ENCODE measurements at places on chromosomes 13 and 19.

DNA sequence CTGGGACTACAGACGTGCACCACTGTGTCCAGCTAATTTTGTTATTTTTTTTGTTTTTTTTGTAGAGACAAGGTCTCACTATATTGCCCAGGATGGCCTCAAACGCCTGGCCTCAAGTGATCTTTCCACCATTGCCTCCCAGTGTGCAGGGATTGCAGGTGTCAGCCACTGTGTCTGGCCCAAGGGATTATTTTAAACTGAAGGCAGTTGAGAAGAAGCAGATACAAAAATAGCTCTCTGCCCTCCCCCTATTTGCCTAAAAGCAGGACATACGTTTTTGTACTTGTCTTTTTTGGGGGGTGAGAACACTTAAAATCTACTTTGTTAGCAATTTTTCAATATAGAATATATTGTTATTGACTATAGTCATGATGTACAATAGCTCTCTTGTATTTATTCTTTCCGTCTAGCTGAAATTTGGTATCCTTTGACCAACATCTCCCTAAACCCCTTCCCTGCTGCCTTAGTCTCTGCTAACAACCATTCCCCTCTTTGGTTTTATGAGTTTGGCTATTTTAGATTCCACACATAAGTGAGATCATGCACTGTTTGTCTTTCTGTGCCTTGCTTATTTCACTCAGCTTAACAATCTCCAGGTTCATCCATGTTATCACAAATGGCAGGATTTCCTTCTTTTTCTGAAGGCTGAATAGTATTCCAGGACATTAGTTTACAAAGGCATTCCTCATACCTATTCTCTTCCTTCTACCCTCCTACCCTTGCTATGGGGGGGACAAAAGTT is 34.9 kb downstream of the ADGRE3 start:
- DNase-seq: no peak

- DNase-seq: no peak
Measured at GRCh38 chr19:12567951-12568350, 16.7 kb upstream of the ZNF564 start.

- DNase-seq: no peak
Measured at GRCh38 chr13:30049692-30050091, 199.3 kb upstream of the UBL3 start.

- no peak for DNase-seq
Measured at GRCh38 chr13:29479716-29480492, 115.6 kb downstream of the SLC7A1 start.

- DNase-seq: no peak
Measured at GRCh38 chr13:109680930-109681329, 105.5 kb downstream of the IRS2 start.

GRCh38 chr13:101697745-101698144 is 245.3 kb downstream of the ITGBL1 start:
- no peak for DNase-seq

DNA sequence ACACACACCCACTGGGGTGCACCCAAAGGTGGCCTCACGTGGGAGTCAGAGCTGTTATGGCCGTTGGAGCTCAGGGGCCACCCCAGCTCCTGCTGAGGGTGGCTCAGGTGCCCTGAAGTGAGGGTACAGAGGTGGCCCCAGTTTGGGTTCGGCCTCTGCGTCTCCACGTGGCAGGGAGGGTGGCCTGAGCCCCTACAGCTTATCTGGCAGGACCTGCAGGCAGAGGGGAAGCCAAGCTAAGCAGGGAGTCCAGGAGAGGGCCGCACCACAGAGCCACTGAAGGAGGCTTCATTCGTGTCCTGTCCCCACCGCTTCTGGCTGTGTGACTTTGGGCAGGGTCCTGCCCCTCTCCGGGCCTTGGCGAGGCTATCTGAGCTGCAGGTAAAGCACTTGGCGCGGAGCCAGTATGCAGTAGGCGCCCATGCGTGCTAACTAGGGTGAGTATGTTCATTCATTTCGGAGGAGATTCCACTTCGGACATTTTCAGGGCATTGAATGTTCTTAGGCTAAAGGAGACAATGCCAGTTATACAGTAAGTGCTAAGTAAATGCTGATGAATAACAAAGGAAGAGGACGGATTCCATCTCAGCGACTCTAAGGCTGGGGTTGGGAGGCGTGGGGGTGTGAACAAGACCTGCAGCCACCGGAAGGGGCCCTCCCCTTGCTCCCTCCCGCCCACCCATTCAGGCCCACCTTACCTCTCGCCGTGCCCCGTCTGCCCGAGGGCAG is 4.9 kb downstream of the REX1BD start:
- DNase-seq: no peak

DNA sequence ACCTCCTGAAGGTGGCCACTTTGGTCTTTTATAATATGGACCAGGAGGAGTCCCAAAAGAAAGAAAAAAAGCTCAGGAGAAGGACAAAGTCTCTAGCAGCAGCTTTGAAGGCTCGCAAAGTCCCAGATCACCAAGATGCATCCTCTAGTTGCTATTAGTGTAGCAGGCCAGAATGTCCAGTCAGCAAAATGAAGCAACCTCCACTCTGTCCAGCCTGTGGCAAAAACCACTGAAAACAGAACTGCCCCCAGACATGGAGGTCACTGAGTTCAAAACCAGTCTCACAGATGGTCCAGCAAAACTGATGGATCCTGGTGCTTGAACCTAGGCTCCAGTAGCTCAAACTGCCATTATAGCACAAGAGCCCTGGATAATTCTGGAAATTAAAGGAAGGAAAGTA is 10.4 kb downstream of the LILRB4 start:
- DNase-seq: no peak

DNA sequence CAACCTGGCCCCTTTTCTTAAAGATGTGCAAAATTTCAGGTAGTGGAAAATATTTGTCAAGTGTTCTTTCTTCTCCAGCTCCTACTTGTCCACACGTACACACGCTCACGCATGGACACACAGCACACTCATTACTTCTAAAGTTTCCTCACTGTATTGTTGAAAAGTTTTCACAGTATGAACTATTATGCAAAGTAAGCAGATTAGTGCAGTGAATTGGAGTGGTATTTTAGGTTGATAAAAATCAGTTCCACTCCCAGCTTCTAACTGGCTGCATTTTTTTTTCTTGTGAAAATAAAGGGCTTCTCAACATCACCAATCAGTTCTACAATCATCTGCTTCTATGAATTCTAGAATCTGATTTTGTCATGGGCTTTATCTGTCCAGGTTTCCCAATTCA is 264.5 kb downstream of the DCT start:
- no peak for DNase-seq

DNA sequence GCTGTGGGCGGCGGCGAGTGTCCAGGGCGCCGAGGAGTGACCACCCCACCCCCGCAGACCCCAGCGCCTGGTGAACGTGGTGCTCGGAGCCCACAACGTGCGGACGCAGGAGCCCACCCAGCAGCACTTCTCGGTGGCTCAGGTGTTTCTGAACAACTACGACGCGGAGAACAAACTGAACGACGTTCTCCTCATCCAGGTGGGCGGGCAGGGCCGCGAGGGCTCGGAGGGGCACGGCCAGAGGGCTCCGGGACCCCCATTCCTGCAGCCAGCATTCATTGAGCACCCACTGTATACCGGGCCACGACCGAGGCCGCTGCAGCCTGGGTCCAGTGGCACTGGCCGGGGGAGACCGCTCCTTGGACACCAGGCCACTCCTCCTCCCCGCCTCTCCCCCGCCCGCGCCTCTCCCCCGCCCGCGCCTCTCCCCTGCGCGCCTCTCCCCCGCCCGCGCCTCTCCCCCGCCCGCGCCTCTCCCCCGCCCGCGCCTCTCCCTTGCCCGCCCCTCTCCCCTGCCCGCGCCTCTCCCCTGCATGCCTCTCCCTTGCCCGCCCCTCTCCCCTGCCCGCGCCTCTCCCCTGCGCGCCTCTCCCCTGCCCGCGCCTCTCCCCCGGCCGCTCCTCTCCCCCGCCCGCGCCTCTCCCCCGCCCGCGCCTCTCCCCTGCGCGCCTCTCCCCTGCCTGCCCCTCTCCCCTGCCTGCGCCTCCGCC is 3.2 kb downstream of the PRTN3 start:
- no peak for DNase-seq

- no peak for DNase-seq
Measured at GRCh38 chr19:3642987-3643673, 16.5 kb upstream of the CACTIN start.

GRCh38 chr19:29715701-29716581 is 880 bp upstream of the C19orf12 start:
- no peak for DNase-seq

- no peak for DNase-seq
Measured at GRCh38 chr19:2827840-2828489, 8.3 kb downstream of the ZNF554 start.

- DNase-seq: no peak
Measured at GRCh38 chr13:98585398-98585754, 8.5 kb upstream of the STK24 start.

- peak; percentile 60 for DNase-seq
Measured at GRCh38 chr13:36163809-36164308, 32.7 kb upstream of the DCLK1 start.

DNA sequence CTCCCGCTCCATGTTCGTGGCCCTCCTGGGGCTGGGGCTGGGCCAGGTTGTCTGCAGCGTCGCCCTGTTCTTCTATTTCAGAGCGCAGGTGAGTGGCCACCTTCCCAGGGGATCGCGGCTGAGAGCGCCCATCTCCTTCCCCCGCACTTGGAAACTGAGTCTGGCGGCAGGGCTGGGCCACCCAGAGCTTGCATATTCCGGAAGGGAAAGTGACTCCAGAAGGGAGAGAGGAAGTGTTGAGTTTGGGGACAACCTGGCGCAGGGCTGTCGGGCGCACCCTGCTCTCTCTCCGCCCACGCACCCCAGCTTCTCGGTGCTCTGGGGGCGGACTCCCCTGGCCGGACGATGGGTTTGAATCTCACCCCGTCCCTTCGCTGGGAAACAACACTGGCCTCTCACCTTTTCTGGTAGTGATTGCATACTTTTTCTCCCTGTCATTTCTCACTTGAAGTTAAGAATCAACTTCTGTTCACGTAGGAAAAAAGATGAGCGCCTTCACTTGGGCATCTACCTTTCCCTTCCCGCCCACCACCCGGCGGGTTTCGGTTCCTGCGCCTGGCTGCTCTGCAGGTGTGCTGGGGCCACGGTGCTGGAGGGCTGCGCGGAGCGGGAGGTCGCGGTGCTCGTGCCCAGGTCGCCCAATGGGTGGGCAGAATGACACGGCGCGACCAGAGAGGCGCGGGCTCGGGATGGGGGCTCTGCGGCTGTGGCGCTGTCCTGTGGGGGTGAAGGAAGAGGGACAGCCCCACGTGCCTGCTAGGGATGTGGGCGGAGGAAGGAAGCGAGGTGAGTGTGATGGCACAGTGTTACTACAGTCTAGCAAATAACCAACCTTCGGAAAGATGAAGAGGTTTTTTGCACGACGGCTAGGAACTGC is 721 bp downstream of the TNFSF11 start:
- DNase-seq: peak; percentile 28

GRCh38 chr13:73520566-73521289 is 461.9 kb downstream of the KLF5 start:
- DNase-seq: no peak

DNA sequence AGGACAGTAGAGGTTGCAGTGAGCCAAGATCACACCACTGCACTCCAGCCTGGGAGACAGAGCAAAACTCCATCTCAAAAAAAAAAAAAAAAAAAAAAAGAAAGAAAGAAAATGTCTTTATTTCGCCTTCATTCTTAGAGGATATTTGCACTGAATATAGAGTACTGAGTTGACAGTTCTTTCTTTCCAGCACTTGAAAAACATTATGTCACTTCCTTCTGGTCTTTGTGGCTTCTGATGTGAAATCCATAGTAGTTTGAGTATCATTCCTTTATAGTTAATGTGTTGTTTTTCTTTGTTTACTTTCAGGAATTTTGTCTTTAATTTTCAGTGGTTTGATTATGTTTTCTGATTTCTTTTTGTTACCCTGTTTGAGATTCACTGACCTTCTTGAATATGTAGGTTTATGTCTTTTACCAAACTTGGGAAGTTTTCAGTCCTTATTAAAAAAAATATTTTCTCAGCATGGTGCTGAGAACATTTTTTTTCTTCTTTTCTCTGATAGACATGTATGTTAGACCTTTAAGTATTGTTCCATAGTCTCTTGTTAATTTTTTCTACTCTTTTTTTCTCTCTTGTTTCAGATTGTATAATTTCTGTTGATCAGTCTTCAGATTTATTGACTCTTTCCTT is 50.1 kb downstream of the PCCA start:
- no peak for DNase-seq

DNA sequence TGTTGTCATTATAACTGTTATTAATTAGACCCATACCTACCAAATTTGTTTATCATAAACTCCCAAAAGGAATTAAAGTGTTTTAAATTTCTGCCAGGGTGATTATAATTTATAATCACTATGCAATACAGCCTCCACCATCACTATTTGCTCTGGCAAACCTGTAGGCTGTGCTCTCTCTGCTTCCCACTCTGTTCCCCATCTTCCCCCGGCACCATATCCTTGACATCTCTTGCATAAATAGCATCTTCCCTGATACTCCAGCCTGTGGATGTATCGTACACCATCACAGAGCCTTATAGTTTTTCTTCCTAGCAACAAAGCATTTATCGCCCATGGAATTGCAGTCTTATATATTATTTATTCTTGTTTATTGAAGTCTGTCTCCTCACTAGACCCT is 181.5 kb upstream of the TSC22D1 start:
- no peak for DNase-seq

GRCh38 chr13:98276486-98276885 is 99.4 kb upstream of the RNF113B start:
- DNase-seq: no peak

DNA sequence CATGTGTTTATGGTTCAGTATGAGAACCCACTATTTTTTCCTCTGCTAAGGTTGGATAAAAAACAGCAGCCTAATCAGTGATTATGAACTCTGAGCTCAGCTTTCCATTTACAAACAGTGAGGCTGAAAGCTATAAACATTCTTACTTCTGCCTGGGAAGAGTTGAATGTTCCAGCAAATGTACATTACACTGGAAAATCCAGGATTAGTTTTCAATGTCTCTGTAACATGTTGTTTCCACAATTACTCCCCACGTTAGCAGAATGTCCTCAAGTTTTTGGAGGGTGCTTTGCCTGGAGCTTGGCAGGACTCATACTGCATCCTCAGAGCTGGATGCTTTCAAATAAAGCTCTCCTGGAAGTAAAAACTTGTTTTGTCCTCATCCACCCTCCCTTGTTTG is 150.4 kb downstream of the POSTN start:
- no peak for DNase-seq

GRCh38 chr19:55305491-55305890 is 19.6 kb downstream of the TMEM150B start:
- peak; percentile 81 for DNase-seq

- DNase-seq: no peak
Measured at GRCh38 chr13:43908156-43909126, 28.7 kb downstream of the LACC1 start.

DNA sequence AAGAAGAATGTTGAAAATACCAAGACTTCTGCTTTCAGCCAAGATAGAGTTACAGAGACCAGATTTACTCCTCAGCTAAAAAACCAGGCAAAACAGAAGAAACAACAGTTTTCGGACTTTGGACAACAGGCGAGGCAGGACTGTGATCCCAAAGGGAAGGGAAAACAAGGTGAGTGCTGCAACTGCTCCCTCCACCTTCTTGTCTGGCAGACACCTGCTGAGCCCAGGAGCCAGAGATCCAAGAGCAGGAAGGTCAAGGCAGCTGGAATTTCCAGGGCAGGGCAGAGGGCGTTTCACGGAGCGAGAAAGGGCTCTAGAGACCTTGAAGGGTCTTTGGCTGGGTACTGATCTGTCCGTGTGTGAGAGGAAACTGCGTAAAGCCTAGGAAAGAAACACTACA is 32.9 kb upstream of the SLC7A9 start:
- DNase-seq: no peak

All from D341Med (cell line).